ENCODE measurements at places on chromosomes 7 and 10.

DNA sequence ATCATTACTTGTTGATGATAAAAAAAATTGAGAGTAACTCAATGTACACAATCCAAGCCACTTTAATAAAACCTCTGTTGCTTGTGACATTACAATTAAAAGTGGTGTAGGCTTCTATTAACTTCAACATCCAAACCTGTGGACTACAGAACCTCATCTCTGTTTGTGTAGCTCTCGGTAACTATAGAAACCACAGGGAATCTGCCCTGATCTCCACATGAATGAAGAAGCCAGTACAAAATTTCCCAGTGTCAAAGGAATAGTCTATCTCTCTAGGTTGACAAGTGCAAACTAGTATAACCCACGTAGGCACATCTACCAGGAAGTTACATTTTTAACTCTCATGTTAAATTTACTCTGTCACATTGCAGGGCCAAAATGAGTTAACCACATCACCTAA lies 204.3 kb downstream of the CHCHD3 start:
- DNase-seq: no peak

DNA sequence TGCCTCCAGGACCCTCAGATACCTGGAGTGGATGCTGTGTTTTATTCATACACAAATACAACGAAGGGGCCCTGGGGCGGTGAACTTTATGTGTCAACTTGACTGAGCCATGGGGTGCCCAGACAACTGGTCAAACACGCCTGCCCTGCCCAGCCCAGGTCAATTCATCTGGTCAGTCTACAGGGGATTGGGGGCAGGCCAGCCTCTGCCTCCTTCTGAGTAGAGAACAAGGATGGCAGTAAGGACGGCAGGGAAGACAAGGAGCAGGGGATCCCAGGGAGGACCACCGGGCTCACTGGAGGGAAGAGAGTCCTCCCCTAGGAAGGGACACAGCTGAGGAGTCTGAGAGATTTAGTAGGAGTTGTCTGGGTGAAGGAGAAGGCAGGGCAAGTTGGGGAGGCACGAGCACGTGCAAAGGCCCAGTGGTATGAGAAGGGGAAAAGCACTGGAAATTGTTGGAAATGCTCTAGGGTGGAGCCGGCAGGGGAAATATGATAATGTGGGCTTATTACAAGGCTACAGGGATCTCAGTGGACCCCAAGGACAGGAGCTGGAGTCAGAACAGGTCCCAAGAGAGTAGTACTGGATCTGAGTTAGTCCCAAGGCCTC lies 63.4 kb downstream of the MYL10 start:
- DNase-seq: no peak

GRCh38 chr7:120944826-120945562 lies 5.6 kb upstream of the ING3 start:
- DNase-seq: no peak

GRCh38 chr10:97919012-97919411 lies 69.4 kb downstream of the GOLGA7B start:
- DNase-seq: no peak

DNA sequence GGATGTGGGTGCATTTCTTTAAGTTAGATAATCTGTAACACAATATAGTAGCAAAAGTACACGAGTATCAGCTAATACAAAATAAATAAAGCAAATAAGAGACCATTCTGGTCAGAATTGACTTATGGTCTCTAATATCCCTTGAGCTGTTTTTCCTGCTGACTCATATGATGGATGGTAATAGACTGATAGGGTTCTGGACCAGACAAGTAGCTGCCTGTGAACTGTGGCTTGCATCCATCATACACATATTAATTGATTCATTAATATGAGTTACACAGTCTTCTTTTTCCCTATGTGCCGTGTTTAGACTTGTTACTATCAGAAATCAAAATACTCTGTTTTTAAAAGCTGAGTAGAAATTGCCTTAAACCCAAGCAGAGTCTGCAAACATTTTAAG lies 762.8 kb downstream of the GATA3 start:
- DNase-seq: no peak

- DNase-seq: no peak
Measured at GRCh38 chr10:11450427-11450826, 161.0 kb downstream of the USP6NL start.

DNA sequence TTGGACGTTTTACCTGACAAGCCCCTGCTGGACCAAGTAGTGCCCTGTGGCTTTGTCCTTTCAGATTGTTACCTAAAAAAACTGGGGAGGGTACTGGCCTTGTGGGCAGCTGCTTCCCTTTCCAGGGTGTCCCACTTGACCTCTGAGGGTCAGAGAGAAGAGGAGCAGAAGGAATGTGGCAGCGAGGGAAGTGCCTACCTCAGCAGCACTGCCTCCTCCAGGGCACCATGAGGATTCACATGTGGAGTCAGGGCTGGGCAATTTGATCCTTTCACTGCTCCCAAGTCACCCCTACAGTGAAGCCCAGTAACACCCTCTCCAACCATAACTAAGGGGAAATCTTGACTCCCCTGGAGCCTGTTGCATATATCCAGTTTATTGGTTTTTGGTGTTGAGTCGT lies 64.6 kb downstream of the ITGB1 start:
- no peak for DNase-seq

GRCh38 chr10:7231509-7232414 lies 179.1 kb downstream of the SFMBT2 start:
- DNase-seq: no peak

DNA sequence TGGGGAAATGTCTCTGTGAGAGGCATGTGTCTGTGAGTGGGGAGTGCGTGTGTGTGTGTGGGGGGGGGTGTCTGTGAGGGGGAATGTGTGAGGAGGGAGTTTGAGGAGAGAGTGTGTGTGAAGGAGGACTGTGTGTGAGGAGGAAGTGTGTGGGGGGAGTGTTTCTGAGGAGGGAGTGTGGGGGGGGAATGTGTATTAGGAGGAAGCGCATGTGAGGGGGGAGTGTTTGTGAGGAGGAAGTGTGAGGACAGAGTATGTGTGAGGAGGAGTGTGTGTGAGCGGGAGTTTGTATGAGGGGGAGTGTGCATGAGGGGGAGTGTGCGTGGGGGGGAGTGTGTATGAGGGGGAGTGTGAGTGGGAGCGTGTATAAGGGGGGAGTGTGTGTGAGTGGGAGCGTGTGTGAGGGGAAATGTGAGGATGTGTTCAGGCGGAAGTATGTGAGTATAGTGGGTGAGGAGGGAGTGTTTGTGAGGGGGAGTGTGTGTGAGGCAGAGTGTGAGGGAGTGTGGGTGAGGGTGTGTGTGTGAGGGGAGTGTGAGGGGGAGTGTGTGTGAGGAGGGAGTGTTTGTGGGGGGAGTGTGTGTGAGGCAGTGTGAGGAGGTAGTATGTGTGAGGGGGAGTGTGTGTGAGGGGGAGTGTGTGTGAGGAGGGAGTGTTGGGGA lies 21.8 kb upstream of the PTPRN2 start:
- no peak for DNase-seq

- DNase-seq: no peak
Measured at GRCh38 chr10:59479426-59479825, 117.1 kb upstream of the FAM13C start.

DNA sequence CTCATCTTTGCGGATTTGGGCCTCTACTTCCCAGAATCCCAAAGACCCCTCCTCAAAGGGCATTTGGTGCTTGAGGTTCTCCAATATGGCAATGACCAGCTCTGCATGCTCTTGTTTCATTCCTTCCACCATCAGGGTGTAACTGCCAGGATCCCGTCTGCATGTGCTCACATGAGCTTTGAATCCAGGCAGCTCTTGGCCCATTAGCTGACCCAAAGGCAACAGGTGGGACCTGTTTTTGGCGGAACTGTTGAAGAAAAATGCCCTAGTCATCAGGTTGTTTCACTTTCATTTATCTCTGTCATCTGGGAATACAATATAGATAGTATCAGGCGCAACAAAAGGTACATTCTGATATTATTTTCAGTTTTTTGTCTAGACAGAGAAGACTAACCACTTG lies 159.1 kb upstream of the TCF7L2 start:
- no peak for DNase-seq

DNA sequence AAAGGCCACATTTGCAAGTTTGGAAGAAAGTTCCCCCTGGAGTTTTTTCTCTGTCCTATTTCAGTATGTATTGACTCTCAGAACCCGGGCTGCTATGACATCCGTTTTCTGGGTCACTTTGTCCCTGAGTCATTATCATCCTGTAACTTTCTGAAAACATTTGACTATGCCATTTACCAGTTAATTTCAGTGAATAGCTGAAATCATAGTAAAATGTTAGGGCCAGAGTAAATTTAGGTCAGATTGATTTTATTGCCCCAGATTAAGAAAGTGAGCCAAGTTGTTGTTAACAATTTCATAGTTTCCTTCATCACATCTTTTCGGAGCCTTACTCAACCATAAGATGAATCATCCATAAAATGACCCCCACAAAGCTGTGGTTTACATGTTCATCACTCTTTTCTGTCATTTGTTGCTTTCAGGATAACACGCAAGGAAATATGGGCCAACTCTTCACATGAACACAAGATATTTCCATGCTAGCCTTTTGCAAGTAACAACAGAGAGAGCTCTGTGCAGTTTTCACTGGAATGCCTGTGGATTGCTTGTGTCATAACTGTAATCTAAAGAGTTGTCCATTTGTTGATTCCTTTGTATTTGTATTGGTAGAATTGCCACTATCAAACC lies 3.9 kb upstream of the MACC1 start:
- DNase-seq: no peak

DNA sequence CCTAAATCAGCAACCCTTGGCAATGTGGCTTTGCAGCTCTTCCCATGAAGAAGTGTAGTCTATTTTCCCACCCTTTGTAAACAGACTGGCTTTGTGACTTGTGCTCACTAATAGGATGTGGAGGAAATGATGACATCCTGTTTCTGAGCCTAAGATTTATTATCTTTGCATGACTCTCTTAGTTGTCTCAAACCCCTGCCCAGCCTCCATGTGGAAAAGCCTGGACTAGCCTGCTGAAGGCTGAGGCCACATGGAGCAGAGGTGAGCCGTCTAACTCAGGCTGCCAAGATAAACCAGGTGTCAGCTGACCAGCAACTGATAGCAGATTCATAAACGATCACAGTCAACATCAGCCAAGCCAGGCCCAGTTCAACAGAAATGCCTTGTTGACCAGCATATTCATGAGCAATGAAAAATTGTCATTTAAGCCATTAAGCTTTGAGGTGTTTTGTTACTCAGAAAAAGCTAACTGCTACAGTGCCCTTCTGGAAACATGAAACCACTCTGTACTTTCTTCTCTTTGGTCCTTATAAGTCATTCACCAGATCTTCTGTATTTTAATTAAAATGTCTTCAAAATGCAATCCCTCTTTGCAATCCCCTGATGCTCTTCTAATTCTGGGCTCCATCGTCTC lies 586.3 kb upstream of the ANKRD30A start:
- peak; percentile 13 for DNase-seq

GRCh38 chr10:73765066-73765465 lies 16.8 kb upstream of the CHCHD1 start:
- DNase-seq: no peak

DNA sequence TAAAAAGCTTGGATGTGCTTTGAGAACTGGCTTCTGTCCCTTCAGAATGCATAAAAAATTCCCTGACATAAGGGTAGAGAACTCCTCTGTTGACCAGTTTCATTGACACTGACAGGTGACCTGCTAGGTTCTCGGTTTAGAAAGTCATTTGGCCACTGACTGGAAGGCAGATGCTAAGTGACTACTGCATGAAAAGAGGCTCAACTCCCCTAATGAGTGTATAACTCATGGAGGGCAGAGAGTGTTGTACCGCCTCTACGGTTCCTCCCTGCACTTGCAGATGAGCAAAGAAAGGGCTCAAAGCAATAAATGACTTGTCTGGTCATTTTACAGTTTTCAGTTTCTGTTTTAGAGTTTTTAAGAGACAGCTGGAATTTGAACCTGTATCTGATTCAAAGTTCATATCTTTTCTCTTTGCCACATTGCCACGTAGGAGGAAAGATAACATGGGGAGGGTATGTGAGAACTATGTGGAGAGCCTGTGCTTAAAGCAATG lies 2.9 kb upstream of the FGL2 start:
- DNase-seq: no peak

DNA sequence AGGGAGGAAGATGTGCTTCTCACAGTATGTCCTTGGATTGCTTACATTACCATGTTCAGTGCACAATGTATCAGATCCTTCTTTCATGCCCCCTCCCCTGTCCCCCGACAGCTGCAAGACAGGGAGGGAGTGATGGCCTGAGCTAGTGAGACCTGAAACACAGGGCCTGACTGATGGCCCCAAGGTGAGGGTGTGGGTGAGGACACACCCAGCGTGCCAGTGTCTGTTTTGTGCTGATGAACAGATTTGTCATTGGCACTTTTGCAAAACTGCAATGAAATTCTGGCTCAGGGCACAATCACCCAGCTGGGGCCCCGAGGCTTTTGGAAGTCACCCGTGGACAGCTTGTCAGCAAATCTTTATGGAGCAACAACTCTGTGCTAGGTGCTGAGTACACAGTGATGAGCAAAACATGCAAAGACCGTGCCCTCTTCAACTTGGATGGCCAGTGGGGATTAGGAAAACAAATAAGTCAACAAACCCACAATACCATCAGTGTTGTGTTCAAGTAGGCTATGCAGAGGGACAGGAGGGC lies 59.4 kb upstream of the EMX2 start:
- DNase-seq: no peak

DNA sequence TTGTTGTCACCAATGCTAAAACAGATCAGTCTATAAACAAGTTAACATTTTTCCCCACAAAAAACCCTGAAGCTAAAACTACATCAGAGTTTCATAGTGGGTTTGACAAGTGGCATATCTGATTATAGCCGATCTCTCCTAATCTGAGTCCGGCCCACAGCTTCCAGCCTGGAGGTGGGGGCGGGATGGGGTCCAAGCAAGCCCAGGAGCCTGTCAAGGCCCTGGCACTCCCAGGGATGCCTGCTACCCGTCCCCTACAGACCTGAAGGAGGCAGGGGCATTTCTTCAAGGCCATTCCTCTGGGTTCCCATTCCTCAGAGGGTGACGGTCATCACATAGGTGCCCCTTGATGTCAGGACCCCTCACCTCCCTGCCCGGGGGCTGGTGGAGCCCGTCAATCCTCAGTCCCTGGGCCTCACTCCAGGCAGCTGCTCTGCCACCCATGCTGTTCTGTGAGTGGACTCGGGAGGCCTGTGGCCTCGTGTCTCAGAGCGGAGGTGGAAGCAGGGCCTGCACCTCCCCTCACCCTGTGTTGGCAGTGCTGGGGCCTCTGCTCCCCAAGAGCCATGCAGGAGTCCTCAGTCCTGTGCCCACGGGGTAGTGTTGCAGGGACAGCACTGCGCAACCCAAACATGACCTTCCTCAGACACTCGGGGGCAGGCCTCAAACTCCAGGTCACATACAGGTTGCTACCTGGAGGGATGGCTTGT lies 8.8 kb downstream of the DPYSL4 start:
- DNase-seq: no peak
